ENCODE measurements at places on chromosomes 5 and 9. TPM values are rescaled to one million over a fixed set of nuclear protein-coding genes. Genes with fewer than 3 reads are reported as not detected.

The ALDH1A1 gene
- total RNA-seq: 5.6 TPM

The DMRT3 gene
- 0.05 TPM for total RNA-seq

The MSX2 gene
- total RNA-seq: 0.19 TPM

- no peaks in the 10 kb centered on the region for H3K36me3 ChIP-seq
- no peak overlapping the region for H3K27ac ChIP-seq
- DNase-seq: no peak
- H3K4me3 ChIP-seq: no peak overlapping the region
- H3K4me1 ChIP-seq: no peaks in the 10 kb centered on the region
Measured at GRCh38 chr5:16983022-16983639, 47.0 kb upstream of the MYO10 start.

DNA sequence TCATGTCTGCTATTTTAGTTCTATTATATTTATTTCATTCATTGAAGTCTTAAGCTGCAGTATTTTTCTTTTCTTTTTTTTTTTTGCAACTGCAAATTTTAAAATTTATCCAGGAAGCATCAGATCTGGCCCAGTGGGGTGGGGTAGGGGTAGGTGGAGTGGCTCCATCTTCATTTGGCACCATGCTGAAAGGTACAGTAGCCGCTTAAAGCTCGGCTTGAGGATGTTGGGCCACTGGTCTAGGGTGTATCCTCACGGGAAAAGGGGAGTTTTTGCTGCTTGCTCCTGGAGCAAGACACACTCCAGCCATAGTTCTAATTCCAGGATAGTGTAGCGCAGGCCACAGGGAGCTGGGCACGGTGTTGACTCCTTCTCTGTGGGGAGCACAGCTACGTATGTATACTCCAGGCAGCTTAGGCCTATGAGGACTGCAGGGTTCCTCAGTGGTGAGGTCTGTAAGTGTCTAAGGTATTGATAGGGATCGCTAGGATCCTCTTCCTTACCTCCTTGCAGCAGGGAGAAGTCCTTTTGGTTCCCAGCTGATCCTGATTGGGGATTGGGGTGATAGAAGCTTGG lies 22.7 kb downstream of the RCL1 start:
- H3K4me1 ChIP-seq: peaks cover 5% of the 10 kb centered on the region
- H3K36me3 ChIP-seq: no peaks in the 10 kb centered on the region
- no peak overlapping the region for H3K4me3 ChIP-seq
- no peaks in the 10 kb centered on the region for H3K27me3 ChIP-seq
- DNase-seq: no peak

GRCh38 chr9:34405719-34406118 lies 29.0 kb upstream of the MYORG start:
- H3K36me3 ChIP-seq: peaks cover 4% of the 10 kb centered on the region
- H3K27me3 ChIP-seq: no peaks in the 10 kb centered on the region
- no peaks in the 10 kb centered on the region for H3K4me1 ChIP-seq

- no peak overlapping the region for H3K27ac ChIP-seq
- no peaks in the 10 kb centered on the region for H3K4me1 ChIP-seq
- H3K4me3 ChIP-seq: no peak overlapping the region
- H3K27me3 ChIP-seq: no peaks in the 10 kb centered on the region
- no peaks in the 10 kb centered on the region for H3K36me3 ChIP-seq
- DNase-seq: no peak
Measured at GRCh38 chr5:155091063-155091648, 77.6 kb downstream of the KIF4B start.

DNA sequence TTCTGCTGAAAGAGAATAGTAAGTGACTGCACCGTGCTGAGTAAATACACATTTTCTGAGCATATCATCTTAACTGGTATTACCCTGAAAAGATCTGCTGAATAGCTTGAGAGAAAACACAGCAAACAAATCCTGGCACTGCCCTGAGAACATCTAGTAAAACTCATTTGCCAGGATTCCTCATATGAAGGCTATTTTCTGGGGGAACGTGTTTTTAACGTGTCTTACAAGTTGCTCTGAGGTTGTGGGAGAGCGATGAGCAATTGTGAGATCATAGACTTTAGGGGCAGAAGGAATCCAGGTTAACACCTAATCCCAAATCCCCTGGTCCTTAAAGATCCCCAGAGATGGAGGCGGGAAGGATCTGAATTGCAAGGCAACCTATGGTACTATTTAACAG lies 331.9 kb upstream of the RFX3 start:
- H3K4me1 ChIP-seq: no peaks in the 10 kb centered on the region
- H3K4me3 ChIP-seq: no peak overlapping the region
- H3K27ac ChIP-seq: no peak overlapping the region
- no peak for DNase-seq
- no peaks in the 10 kb centered on the region for H3K36me3 ChIP-seq

Measured in thymus (tissue), 14 donors.